MCF 10A (cell line): ENCODE measurements at places on chromosomes 7 and 10. TPM values are rescaled to one million over a fixed set of nuclear protein-coding genes. Genes with fewer than 3 reads are reported as not detected.

SOSTDC1 gene
- total RNA-seq: not detected in 2 replicates

TMEM176A gene
- not detected in 2 replicates for total RNA-seq

ODAD2 gene
- total RNA-seq: 0.28 and 1.3 TPM in 2 replicates

OR2A42 gene
- not detected in 2 replicates for total RNA-seq

CPVL gene
- total RNA-seq: 29.2 and 49.0 TPM in 2 replicates

PRKCQ gene
- total RNA-seq: 0.44 and 0.52 TPM in 2 replicates

ZCCHC24 gene
- 2.8 and 3.1 TPM in 2 replicates for total RNA-seq

NANOS1 gene
- total RNA-seq: 2.2 and 3.8 TPM in 2 replicates

LRMDA gene
- not detected in 2 replicates for total RNA-seq

OPN1SW gene
- total RNA-seq: not detected in 2 replicates

GPR158 gene
- not detected in 2 replicates for total RNA-seq

ELN gene
- not detected in 2 replicates for total RNA-seq

ABCB1 gene
- not detected in 2 replicates for total RNA-seq

BTBD16 gene
- 0.16 TPM in 1 of 2 replicates, not detected in the other for total RNA-seq

SPDYE9 gene
- not detected in 2 replicates for total RNA-seq

ALOX5 gene
- total RNA-seq: not detected in 2 replicates

FKBP9 gene
- total RNA-seq: 111 and 139 TPM in 2 replicates

ATP5MK gene
- total RNA-seq: 429 and 559 TPM in 2 replicates

GBX1 gene
- total RNA-seq: not detected in 2 replicates

HOXA11 gene
- 0.29 and 0.84 TPM in 2 replicates for total RNA-seq

GPR37 gene
- 1.9 TPM in 2 replicates for total RNA-seq

FBH1 gene
- total RNA-seq: 61.8 and 70.5 TPM in 2 replicates

CEP55 gene
- total RNA-seq: 25.2 and 39.4 TPM in 2 replicates

BNIP3 gene
- 47.0 and 53.0 TPM in 2 replicates for total RNA-seq

PRSS1 gene
- not detected in 2 replicates for total RNA-seq

RHOBTB1 gene
- 0.70 and 1.5 TPM in 2 replicates for total RNA-seq

TRIL gene
- total RNA-seq: not detected in 2 replicates

C10orf105 gene
- total RNA-seq: not detected in 2 replicates

CYP17A1 gene
- total RNA-seq: not detected in 2 replicates

UBE2H gene
- total RNA-seq: 128 and 130 TPM in 2 replicates

RNF32 gene
- 3.0 and 3.6 TPM in 2 replicates for total RNA-seq

NPY4R gene
- not detected in 2 replicates for total RNA-seq

FAM20C gene
- total RNA-seq: 8.8 and 14.2 TPM in 2 replicates

C10orf53 gene
- not detected in 2 replicates for total RNA-seq

OPALIN gene
- total RNA-seq: not detected in 2 replicates

PHYHIPL gene
- not detected in 2 replicates for total RNA-seq

SDK1 gene
- total RNA-seq: 1.5 and 3.3 TPM in 2 replicates

RTKN2 gene
- total RNA-seq: 1.6 and 2.6 TPM in 2 replicates
